ENCODE measurements at places on chromosomes 7 and 10. TPM values are rescaled to one million over a fixed set of nuclear protein-coding genes. Genes with fewer than 3 reads are reported as not detected.
A peak's percentile ranks its signal among the peaks of the same experiment; 100 is the strongest.

- no peak for DNase-seq
These were observed 41.9 kb downstream of the C10orf120 start for GRCh38 chr10:122657729-122658128.

- no peak for DNase-seq
These were observed 52.3 kb upstream of the KDM7A start for GRCh38 chr7:140229101-140229525.

GRCh38 chr7:155360495-155361345, 63.0 kb downstream of the INSIG1 start:
- DNase-seq = no peak

DNA sequence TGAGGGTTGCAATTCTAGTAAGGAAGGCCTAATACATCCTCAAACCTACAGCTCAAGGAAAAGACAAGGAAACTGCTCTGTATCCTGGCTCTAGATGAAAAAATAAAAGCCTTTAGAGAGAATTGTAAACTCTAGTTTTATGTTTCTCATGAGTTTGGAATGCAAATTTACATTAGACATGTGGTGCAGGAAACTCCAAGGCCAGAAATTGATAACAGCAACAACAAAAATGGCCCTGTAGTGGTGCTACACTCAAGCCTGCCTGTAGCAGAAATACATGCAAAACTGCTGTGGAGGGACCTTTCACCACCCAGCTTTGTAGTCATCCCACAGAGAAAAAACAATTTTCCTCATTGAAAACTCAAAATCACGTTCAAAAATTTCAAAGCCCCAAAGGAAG, 546.7 kb upstream of the LRRN3 start:
- DNase-seq = no peak

- no peak for DNase-seq
These were observed 223.5 kb downstream of the SNX13 start for GRCh38 chr7:17716816-17717215.

GRCh38 chr7:90900628-90901356, 304.7 kb downstream of the CDK14 start:
- no peak for DNase-seq

GRCh38 chr7:90629297-90629918, 33.3 kb downstream of the CDK14 start:
- no peak for DNase-seq

DNA sequence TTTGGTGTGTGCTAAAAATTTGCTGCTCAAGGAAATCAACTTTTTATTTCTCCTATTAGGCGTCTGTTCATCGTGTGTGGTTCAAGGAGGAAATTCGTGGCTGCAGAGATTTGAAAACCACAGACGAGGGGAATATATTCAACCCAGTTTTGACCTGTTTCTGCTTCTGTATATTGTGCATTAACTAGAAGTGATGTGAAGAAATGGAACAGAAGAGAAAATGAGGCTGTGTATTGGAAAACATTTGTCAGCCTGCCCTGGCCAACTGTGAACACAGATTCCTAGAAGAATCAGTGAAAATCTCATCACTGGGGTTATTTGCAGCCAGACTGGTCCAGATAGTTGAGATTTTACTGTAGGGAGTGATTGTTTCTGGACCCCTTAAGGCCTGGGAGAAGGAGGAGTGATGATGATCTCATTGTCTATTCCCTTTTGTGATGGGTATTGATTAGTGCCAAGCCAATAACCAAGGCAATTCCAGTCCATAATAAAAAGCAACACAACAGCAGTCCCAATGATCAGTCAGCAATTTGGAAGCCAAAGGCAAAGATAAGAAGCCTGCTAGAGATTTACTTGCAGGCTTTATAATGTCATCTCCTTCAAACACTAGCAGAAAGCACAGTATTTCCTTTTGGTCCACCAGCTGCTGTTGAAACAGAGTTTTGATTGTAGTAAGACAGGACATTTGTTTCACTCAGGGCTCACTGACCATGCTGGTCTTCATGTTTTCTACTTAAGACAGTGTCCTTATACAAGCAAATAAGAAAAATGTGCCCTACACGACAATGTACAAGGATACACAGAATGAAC, 339.4 kb downstream of the PRPF18 start:
- no peak for DNase-seq

DNA sequence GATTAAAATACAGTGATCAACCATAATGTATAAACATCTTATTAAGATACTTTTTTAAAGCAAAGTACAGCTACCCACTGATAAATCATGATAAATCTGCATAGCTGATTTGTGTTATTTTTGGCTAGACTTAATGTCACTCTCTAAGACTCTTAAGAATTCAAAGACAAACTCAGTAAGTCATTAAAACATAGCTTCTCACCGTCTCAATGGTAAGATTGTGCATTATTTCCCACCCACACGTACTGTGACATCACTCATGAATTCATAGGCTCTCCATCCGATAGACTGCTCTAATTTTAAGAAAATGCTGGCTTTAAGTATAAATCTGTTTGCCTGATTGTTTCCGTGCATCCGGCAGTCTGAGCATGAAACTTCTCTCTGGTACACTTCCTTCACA, 266.1 kb downstream of the GLI3 start:
- DNase-seq = no peak

- no peak for DNase-seq
These were observed 7.5 kb upstream of the KMT2E start for GRCh38 chr7:105006367-105007136.

DNA sequence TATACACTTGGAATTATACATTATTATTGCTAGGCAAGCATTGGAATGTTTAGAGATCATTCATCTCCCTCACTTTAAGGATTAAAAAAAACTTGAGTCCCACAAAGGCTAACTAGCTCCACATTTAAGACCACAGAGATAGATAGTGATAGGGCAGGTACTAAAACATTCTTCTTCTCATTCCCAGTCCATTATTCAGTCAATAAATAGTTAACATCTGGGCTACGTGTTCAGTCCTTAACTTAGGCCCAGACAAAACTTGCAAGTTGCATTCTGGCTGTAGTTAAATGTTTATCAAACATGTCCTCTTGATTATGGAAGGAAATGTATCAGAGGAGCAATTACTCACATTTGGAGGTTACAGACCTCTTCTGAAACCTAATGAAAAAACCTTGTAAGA, 2.4 kb downstream of the GNG11 start:
- no peak for DNase-seq

DNA sequence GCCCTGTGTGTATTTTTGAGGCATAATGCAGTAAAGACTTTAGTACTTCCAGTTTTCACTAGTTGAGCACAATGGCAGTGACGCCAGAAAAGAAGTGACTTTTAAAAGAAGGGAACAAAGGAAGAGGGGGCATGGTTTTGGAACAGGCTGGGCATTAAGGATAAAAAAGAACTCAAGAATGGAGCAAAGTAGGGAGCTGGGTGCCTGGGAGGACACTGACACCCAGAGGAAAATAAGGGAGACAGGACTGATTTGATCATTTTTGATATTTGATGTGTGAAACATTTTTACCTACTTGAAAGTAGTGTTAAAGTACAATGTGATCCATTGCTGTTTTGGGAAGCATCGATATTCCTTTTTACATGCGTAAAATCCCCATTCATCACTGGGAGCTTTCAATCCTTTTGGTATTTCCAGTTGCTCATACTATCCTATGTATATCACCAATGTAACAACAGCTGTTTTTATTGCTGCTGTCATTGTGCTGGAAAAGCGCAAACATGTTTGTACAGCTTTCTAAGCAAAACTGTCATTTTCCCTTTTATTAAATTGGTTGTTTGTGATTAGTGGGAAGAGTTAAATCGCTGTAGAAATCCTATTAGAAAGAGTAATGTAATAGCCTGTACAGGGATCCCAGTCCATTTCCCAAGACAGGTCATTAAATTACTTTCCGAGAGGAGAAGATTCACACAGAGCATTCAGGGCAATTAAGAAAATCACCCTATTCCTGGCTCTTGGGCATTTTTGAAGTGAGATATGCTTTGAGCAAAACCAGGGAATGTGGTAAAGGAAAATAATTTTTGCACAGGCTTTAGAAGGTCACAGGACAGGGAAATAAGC, 85.2 kb downstream of the ADAM12 start:
- DNase-seq = no peak

DNA sequence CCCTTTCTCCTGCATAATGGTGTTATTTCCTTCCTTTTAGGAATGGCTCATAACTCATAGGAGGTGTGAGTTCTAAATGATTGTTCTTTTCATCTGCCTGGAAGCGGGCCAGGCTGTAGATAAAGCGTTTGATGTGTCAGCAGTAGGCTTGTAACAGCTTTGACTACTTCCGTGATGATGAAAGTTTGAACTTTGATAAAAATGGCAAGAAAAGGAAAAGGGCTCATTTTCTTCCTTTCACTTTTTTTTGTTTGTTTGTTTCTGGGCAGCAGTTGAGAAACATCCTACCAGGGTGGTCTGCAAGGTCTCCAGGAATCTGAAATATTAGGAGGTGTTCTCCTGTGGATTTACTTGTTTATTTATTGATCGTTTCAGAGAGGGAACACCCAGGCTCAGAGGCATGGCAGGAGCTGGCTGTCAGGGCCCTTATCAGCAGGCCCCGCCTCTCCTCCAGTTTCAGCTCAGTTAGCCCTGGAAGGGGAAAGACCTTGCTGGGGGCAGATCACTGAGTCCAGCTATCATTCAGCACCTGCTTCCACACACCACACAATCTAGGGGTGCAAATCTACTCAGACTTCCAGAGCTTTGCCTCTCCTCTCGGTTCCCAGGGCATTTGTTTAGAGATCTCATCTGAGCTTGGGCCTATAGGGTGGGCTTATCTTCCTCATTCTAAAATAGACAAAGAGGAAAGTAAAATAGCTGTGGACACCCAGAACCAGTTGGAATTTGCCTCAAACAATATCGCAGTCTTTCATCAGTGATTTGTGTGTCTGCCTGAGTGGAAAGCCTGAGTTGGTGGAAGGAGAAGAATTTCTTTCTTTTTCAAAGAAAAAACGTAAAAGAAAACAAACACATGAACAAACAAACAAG, 130.9 kb downstream of the BMPER start:
- peak; percentile 63 for DNase-seq

DNA sequence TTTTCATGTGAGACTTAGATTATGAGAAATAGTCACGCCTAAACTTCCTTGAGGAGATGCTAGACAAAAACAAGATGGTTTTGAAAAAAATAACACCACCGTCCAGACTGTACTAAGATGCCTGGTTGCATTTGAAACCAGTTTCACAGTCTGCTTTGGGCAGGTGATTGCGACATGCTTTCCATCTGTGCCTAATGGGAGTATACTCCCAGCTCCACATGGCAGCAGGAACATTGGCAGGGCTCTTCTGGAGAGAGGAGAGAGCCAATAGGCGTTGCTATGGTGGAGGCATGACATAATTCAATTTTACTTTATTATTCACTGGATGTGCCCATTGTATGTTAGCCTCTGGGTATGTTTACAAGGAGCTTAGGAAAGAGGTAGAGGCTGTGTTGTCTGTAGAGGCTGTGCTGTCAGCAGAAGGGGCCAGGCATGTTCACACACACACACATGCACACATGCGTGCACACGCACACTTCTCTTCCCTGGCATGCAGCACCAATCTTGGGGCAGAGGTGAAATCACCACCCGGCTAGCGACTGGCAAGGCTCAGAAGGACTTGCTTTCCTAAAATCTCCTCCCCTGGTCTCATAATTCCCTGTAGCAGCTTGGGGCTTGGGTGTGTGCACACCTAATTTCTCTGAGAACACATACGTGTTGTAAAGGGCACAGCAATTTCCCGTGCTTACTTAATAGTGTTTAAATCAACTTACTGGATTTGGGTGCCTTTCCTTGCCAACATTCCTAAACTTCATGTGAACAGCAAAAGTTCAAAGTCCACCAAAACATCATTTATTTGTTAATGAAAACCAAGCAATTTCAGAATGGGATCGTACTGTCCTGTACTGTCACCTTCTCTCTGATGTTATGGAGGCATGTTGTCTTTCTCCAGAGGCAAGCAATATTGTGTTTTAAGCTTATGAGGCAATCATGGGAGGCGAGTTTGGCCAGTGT, 162.1 kb downstream of the TCF7L2 start:
- peak; percentile 32 for DNase-seq

DNA sequence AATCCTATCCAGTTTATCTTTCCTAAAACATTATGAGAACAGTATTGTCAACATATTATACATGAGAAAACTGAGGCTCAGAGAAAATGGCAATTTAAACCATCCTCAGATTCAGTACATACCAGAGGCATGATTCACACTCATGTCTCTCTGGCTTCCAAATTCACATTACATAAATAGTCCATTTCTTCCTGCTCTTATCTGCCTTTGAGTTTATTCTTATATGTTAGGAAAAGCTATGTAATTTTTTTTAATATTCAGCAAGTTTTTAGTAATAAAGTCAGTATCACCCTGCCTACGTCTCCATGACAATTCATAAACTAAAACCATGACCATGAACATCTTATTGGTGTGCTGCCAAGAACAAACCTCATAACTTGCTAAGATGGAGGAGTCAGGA, 1260.2 kb upstream of the SORCS1 start:
- DNase-seq = no peak

Gene FKBP6
- total RNA-seq = not detected

Gene HMX3
- total RNA-seq = not detected

Gene NXPH1
- not detected for total RNA-seq

Gene UBE2H
- 69.7 TPM for total RNA-seq
